ENCODE measurements at places on chromosomes 1 and 21.
A peak's percentile ranks its signal among the peaks of the same experiment; 100 is the strongest.

GRCh38 chr1:3063379-3064295, 5.4 kb upstream of the PRDM16 start:
- no peak for DNase-seq

- DNase-seq: no peak
These were observed 11.8 kb downstream of the CD101 start for GRCh38 chr1:117013309-117013858.

GRCh38 chr1:206101351-206102045, 15.7 kb downstream of the AVPR1B start:
- no peak for DNase-seq

- peak; percentile 23 for DNase-seq
These were observed 79.7 kb downstream of the SMYD2 start for GRCh38 chr1:214360525-214361164.

DNA sequence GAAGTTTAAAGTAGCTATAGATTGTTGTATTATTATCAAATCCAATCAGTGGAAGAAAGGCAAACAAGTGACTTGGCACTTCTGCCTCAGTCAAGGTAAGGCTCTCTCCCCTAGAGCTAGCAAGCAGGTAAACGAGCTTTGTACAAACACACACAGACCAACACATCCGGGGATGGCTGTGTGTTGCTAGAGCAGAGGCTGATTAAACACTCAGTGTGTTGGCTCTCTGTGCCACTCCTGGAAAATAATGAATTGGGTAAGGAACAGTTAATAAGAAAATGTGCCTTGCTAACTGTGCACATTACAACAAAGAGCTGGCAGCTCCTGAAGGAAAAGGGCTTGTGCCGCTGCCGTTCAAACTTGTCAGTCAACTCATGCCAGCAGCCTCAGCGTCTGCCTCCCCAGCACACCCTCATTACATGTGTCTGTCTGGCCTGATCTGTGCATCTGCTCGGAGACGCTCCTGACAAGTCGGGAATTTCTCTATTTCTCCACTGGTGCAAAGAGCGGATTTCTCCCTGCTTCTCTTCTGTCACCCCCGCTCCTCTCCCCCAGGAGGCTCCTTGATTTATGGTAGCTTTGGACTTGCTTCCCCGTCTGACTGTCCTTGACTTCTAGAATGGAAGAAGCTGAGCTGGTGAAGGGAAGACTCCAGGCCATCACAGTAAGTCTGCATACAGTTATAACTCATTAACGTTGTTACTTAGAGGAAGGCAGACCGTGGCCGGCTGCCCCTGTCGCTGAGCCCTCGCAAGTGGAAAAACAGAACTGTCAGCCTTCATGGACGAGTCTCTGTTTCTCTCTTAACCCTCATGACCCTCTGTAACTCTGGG, at the start of gene PALMD:
Gene PALMD, plus strand, starts transcription at position 415 of the 833 bp plus-strand sequence. Its CDS starts 205 bp downstream, at position 620.
- no peak for DNase-seq

DNA sequence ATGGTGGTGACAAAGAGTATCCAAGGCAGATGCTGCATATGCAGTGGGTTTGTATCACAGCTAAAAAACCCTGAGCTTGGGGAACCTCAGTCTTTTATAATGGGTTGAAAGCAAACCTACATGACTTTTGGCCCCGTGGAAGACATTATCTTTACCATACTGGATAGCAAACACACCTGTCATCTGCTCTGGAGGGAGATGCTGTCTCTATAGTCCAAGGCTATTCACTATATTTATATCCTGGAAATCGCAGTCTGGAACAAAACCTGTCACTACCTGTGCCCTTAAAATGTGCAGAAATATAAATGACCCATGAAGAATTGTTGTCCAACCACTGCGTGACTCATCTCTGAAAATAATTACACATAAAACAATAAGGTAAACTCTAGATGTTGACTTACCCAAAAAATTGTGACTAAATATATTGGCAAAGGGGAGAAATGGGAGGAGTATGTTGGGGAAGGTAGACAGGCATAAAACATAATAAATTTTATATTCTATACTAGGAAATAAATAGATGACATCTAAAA, 121.0 kb upstream of the CXADR start:
- DNase-seq: no peak

DNA sequence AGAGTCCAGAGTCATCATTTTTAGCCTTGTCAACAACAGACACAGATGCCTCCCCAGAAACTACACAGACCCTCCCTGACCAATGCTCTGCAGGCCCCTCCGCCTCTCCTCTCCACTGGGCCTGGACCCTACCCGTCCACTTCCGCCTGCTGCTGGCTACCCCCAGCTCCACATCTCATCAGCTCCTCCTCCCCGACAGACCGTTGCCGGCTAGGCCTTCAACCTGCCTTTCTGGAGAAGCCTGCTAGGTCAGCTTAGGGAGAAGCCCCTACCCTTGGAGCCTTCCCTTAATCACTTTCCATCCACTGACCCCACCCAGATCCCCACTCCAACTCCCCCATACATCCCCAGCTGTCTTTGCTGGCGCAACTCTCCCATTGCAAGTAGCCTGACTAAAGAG, 1.4 kb downstream of the TRIM17 start:
- DNase-seq: no peak

DNA sequence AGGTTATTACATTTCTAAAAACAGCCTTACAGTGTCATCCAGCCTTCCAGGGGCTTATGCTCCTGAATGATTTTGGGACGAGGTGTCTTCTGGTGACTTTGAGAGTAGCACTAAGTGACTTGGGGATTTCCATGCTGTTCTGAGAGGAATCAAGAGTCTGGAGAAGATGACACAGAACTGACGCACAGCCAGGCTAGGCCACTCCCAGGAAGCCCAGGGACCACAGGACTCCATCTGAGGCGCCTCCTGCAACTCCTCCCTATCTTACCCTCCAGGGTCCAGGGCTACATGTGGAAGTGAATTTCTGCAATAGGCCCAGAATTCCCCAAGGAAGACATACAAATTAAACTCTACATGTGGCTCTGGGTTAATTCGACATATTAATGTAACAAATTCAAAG, 92.5 kb downstream of the SLC25A24 start:
- peak; percentile 34 for DNase-seq

DNA sequence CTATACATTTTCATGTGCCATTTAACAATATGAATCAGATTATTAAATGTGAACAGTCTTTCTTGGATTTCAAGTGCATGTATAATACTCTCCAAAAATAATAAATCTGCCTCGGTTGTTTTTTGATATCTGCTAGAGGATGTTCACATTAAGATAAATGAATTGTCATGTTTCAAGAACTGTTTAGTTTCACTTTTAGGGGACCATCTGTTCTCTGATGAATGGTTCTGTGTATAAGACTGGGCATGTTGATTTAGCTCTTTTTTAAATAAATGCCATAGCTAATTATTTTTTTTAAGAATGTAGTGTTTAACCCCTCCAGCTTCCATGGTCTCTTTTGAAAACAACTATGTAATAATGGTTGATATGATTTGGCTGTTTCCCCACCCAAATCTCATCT, 1245.1 kb upstream of the ADGRL4 start:
- DNase-seq: no peak

GRCh38 chr1:187396929-187397796, 568.4 kb downstream of the PLA2G4A start:
- DNase-seq: no peak

- no peak for DNase-seq
These were observed 103.4 kb downstream of the RUSC1 start for GRCh38 chr1:155424091-155424490.

- DNase-seq: no peak
These were observed 48.2 kb downstream of the SSBP3 start for GRCh38 chr1:54357967-54358366.

- no peak for DNase-seq
These were observed 42.4 kb downstream of the TTC39A start for GRCh38 chr1:51287966-51288365.

DNA sequence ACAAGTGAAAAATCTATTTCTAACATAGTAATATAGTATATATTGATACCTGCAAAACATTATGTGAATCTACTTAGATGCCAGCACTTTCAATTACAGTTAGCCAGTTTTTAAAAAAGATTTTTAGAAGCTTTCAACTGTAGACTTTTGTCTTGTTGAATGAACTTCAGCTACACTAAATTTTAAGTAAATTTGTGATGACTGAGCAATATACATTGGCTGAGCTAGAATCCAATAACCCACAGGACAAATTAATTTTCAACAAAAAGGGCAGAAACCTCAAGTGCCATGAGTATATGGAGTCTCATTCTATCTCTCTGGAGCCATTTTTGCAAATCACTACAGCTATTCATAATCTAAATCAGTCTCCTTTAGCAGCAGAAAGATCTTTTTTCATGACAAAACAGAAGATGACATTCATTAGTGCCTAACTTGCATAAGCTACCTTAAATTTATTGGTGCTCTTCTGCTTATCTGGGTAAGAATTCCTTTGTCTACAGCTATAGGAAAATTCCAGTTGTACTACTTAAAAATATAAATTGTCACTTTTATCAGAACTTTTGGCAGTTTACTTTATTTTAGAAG, 100.3 kb downstream of the ATG4C start:
- DNase-seq: no peak

DNA sequence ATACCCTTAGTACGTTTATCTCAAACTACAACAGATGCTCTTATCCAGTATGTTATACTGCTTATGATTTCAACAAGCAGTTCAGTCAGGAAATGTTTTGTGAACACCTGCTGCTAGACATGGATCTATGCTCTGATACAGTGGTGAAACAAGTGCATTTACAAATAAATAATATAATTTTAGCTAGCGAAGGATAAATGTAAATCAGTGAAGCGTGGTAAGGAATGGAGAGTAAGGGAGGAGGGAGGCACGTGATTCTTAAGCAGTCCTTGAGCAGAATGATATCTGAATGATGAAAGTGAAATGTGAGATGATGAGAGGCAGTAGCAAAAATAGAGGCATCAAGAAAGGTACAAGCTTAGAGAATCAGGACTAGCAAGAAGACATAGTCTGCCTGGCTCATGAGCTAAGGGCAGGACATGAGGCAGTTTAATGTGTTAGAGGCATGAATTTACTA, 6.3 kb downstream of the TSNAX start:
- DNase-seq: no peak

DNA sequence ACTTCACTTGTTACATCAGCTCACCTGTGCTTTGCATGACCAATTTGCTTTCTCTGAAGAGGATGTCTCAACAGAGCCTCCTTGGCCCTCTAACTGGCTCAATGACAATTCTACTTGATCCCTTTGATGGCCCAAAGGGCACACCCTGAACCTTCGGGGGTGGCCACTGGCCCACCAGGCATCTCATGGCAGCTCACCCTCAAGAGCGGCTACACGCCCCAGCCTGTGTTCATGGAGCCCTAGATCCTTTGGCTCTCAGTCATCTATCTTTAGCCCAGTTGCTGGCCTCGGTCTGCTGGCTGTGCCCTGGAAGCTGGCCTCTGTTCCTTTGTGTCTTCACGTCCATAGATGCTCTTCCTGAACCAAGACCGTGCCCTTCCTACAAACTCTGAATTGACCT, 476.7 kb downstream of the NPHP4 start:
- no peak for DNase-seq

- no peak for DNase-seq
These were observed 3.3 kb downstream of the TXNIP start for GRCh38 chr1:145992958-145993617.

- DNase-seq: no peak
These were observed 180.7 kb downstream of the ZNF326 start for GRCh38 chr1:90175490-90176167.

DNA sequence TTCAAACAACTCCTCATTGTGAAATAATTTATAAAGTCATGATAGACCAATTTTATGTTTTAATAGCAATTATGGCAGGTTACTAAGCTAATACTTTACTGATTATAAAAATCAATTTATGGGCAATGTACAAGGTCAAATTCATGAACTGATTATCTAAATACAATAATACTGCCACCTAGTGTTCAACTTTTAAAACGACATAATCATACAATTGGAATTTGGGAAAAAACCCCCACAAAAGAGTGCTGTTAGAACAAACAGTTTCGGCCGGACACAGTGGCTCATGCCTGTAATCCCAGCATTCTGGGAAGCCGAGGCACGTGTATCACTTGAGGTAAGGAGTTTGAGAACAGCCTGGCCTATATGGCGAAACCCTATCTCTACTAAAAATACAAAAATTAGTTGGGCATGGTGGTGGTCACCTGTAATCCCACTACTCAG, 14.0 kb downstream of the GTF2B start:
- peak; percentile 11 for DNase-seq

- no peak for DNase-seq
These were observed 153.4 kb downstream of the NRIP1 start for GRCh38 chr21:14911351-14911750.

GRCh38 chr1:213852107-213852506, 135.7 kb upstream of the PROX1 start:
- no peak for DNase-seq

GRCh38 chr1:27011058-27011764, 1.4 kb downstream of the TENT5B start:
- no peak for DNase-seq

DNA sequence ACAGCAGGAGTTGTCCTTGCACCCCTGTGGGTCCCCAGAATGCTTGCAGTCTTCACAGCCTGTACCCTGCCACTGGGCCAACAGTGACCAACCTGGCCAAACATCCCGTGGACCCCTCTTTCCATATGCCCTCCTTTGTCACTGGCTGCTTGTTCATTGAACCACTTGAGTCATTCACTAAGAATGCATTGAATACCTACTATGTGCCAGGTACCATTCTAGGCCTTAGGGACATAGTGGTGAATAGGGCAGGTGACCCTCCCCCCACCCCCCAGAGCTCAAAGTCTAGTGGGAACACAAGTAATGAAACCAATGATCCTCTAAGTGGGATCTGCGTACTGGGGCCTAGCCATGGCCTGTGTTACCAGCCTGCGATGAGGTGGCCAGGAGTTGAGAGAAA, 28.2 kb downstream of the PIGP start:
- DNase-seq: no peak

GRCh38 chr1:207418351-207418750, 35.8 kb upstream of the CR2 start:
- peak; percentile 52 for DNase-seq

All from inflammatory macrophage (primary cell).